ENCODE measurements at places on chromosomes 5 and 9.

DNA sequence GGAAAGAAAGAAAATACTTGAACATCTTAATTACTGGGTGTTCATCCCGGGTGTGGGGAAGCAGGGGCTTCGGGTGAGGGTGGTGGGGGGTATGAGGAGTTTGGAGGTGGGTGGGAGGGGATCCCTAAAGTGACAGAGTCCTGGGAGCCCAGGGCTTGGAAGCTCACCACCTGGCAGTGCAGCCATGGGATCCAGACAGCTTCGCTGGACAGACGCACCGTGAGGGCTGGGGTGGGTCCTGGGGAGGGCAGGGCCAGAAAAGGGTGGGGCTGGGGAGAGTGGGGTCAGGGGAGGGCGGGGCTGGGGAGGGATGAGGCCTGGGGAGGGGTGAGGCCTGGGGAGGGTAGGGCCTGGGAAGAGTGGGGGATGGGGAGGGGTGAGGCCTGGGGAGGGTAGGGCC, 127.5 kb upstream of the LPCAT1 start:
- DNase-seq = no peak

- no peak for DNase-seq
Observed at GRCh38 chr9:33331377-33331891, 41.1 kb downstream of the NFX1 start.

DNA sequence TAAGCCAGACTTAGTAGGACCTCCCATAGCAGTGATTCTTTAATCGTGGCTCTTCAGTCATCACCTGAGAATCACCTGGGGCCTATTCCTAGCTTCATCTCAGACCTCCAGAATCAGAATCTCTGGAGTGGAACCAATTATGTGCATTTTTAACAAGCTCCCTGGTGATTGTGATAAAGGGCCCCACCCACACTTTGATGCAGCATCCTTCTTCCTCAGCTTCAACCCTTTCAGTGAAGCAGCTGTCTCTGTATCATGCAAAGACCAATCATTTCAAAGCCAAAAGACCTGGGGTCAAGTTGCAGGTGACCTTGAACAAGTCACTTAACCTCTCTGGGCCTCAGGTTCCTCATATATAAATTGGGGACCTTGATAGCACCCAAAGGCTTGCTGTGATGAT, 17.1 kb downstream of the FBXO10 start:
- no peak for DNase-seq

DNA sequence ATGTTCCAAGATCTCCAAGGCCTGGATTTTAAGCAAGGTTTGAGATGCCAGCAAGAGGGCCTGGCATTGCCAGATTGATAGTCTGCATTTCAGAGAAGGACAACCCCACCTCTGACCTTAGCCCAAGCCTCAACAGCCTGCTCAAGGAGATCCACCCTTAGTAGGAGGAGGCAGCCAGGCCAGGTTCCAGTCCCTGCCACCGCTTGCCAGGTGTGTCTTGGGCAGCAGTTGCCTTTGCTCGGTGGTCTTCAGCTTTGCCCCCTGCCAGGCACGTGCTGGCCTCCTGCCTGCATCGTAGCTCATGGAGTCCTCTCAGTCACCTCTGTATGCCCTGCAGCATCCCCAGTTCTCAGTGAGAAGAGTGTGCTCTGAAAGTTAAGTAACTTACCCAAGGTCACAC, 134.2 kb downstream of the KCNIP1 start:
- no peak for DNase-seq

DNA sequence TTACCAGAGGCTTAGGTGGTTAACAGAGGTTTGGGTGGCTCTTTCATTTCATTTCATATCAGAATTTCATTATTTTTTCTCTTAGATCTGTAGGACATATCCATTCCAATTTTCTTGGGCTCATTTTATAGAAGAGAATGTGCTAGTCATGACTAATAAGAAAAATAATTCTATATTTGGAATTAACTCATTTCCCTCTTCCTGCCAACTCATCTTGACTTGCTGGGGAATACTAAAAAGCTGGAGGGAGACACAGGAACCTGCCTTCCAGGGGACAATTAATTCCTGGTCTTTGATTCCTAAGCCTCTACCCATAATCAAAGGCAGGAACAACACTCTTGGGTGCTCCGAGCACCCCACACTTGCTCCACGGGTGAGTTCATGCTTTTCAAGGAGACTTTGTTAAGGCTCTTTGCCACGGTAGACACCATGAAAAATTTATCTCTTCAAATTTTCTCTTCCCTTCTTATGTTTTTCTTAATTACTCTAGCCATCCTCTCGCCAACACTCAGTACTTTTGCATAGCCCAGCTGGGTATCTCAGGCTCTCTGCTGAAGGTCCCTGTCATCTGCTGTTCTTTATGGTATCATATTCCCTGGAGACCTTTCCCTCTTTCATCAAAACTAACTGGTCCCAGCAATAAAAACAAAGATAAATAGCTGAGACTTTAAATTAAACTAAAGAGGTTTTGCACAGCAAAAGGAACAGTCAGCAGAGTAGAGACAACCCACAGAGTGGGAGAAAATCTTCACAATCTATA, 273.9 kb downstream of the NPR3 start:
- no peak for DNase-seq

DNA sequence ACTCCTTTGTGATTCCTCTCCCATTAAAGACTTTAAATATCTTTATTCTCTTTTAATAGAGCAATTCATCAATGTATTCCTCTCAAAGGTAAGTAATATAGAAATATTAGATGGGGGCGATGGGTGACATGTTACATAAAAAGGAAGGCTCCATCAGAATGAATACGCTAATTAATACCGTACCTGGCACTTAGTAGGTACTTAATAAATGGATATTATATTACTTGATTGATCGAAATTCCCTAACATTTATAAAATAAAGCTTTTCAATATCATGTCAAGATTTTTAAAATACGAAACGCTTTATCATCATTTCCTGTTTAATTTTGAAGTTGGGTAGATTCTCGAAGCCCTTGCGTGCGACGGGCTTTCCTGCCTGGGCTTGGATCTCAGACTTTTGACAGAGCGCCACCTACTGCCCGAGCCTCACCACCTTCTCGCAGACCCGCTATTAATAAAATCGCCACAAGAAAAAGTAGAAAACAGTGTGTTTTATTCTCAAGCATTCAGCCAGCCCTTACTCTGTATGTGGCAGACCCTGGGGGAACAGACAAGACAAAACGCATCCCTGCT, 99.4 kb downstream of the C5orf15 start:
- DNase-seq = peak; percentile 31

DNA sequence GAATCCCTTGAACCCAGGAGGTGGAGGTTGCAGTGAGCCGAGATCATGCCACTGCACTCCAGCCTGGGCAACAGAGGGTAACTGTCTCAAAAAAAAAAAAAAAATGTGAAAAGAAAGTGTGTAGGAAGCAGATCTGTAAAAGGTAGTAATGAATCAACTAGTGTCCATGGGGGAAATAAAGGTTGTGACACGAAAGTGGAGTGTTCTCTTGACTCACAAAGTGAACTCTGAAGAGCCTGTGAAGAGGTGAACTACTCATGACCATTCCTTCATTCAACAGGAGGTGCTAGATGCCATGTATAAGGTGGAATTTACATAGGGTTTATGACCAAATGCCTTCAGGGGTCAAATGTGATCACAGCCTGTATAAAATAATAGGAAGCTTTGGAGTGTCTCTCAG, 12.8 kb downstream of the IQGAP2 start:
- DNase-seq = no peak

DNA sequence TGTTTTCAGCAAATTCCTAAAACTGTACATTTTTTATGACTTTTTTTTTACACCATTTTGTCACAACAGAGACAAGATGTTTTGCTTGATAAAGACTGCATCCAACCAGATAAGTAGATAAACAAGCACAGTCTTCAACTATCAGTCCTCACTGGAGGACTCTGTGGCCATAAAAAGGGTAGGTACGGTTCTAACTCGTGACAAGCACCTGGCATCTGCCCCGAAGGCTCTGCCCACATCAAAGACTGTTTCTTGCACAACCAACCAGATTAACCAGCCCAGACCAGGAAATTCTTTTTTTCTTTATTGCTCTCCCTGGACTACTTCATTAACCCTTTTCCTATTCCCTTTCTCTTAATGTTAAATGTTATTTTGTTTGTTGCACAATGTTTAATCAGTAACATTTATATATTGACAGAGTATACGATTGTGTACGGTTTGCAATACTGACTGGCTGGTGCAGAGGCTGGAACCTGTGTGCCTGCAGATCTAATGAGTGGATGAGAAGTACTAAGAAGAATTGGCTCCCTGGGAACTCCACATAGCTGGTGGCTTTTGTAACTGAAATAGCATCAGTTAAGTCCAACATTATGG, 74.1 kb downstream of the SERINC5 start:
- DNase-seq = no peak

- DNase-seq = no peak
Observed at GRCh38 chr9:89879276-89879675, 274.5 kb downstream of the GADD45G start.

DNA sequence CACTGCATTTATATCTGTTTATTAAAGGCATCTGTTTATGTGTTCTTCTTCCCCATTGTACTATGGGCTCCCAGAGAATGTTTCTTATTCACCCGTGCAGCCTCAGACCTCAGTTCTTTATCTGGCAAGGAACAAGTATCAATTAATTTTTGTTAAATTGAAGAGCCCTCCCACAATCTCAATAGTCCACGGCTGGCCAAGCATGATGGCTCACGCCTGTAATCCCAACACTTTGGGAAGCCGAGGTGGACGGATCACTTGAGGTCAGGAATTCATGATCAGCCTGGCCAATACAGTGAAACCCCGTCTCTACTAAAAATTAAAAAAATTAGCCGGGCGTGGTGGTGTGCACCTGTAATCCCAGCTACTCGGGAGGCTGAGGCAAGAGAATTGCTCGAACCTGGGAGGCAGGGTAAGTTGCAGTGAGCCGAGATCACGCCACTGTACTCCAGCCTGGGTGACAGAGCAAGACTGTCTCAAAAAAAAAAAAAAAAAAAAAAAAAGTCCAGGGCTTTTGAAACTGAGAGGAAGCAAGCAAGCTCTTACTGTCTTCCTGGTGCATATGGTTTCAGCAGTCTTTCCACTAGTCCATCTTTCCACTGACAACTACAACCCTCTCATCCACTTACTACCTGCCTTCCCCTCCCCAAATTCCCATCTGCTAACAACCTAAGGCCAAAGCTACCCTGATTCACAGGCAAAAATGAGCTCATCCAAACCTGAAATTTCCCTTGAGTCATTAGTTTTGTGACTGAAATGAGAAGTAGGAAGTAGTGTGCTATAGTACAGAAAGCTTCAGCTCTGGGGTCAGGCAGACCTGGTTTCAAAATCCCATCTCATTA, 2.3 kb upstream of the HK3 start:
- DNase-seq = no peak

- no peak for DNase-seq
Observed at GRCh38 chr5:124650147-124650561, 96.3 kb downstream of the ZNF608 start.

GRCh38 chr5:173192561-173192960, 42.4 kb downstream of the NKX2-5 start:
- DNase-seq = no peak

- no peak for DNase-seq
Observed at GRCh38 chr5:158639881-158640592, 459.7 kb downstream of the EBF1 start.

DNA sequence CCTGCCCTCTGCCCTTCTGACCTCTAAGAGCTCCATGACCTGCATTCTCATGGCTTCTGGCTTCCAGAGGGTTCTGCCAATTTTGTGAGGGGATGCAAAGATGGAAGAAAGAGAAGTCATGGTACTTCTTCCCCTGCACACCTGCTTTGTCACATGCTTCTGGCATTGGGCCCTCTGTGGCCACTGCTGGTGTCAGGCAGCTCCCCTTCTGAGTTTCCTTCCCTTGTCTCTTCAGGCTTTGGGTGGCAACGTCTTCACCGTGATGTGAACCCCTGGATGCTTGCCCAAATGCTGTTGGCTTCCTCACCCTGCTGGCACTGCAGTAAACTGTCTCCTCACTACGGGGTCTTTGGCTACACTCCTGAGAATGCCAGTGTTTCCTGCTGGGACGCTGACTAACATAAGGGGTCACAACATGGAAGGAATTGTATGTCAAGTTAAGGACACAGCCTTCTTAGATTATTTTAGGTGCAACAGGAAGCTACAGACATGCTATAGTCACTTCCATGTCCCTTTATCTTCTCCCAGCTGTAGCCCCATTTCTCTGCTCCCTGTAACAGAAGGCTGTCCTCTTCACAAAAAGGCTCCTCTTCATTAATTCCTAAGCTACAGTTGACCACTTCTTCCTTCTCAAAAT, 8.9 kb upstream of the CLINT1 start:
- DNase-seq = no peak

DNA sequence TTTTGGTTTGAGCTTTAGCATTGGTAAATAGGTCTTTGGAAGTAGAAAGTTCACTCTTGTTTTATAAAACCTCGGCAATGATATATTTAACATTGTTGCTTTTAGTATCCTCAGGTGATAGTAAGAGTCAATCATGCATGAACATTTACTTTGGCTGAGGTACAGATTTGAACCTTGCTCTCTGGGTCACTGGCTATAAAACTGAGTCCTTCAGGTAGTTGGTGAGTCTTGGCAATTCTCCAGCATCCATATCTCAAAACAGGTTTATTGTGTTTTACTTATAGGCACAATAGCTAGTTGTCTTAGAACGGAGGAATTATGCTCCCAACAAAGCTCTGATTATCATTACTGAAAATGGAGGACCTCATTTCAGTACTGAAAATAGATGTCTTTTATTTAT, 75.1 kb downstream of the MAT2B start:
- DNase-seq = no peak

DNA sequence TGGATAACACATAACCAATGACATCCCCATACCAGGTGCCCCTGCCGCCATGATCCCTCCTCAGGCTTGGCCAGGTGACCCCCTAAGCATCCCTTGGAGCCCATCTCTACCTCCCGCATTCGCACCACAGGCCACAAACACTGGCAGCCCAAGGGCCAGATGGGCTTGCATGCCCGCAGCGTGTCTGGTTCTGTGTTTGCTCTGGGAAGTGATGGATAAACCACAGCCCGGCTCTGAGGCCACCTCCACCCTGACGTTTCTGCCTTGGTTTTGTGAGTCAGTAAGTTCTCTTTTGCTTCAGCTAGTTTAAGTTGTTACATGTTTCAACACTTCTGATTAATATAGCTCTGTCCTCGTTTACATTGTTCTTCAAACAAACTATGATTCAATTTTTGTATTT, 172.4 kb upstream of the PHYKPL start:
- DNase-seq = no peak

All from AG09309 (cell line).